AG09319 (cell line): ENCODE measurements at places on chromosomes 12 and 14.

DNA sequence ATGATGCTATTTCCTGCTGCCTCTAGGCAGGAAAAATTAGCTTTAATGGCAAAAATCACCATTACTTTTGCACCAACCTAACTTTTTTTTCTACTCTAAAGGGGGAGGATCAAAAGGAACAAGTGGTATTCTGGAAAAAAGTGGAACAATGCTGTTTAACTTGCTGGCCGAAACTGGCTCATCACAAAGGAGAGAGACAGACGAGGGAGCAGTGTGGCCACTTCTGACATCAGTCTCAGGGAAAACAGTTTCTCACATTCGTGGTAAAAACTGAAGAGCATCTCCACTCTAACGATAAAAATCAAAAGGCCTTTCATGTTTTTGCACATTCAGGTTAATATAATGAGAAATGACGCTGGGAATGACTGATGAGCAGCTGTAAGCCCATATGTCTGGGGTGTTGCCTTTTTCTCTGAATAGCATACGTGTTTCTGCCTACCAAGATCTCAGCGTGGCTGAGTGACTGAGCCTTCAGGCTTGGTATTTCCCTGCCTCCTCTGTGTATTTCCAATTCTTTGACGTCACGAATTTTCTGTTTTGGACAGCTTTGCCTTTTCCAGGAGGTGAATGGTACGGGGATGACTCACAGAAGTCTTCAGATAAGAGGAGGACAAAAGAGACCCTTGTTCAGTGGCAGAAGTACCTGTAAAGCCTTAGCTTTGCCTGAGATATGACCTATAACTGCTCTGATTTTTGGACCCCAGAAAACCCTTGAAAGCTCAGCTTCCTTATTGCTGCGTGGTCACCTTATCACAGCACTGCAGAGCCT, 358.8 kb downstream of the GLT1D1 start:
- DNase-seq, result no peak

GRCh38 chr14:26828741-26829140, 230.9 kb upstream of the NOVA1 start:
- no peak for DNase-seq

DNA sequence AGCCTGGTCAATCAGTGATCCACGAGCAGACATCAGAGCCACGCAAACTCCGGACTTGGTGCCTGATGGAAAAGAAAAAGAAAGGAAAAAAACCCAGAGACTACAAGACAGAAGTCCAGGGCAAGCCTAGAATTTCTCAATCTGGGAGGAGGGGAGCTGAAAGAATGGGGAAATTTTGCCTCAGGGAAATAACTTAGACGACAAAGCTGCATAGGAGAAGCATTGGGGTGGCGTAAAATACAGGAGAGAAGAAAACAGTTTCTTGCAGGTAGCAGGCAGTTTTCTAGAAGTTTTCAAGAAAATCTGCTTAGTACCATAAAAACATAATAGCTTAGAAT, 2.6 kb upstream of the SLC11A2 start:
- no peak for DNase-seq

- DNase-seq, result no peak
Observed at GRCh38 chr14:74637178-74637550, 25.1 kb upstream of the LTBP2 start.

DNA sequence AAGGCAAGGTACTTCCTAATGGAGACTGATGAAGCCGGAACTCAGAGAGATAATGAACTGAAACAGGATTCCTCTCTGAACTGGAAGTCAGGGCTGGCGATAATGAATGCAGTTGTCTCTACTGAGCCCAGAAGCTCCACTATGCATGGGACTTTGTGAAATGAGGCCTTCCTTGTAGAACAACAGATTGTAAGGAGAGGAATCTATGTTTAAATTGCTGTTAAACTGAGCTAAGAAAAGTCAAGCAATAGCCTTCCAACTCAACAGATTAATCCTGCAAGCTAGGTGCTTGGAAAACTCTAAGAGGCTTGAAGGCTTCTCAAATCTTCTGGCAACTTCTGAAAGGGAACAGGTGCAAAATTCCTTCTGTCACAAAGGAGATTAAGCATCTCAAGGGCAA, 119.5 kb upstream of the ARHGAP5 start:
- DNase-seq, result no peak

DNA sequence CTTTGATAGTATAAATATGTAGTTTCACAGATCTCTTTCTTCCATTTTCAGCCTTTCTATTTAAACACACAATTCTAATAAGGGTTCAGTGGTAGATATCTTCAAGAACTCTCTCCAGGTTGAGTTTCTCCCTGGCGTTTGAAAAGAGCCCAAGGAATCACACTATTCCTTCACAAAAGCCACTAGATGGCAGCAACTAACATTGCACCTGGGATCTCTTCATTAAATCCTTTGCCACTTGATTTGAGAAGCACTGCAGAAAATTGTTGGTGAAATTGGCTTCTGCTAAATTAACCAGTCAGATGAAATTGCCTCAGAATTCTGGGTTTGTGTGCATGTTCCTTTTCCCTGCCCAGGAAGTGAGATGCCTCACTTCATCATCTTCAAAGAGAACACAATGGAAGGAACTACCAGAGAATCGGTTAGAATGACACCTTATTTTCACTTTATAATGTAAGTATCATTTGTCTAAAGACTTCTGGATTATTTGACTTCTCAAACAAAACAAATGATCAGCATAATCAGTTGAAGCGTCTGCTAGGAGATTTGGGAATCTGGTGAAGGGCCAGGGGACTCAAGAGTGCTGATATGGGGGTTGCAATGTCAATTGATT, 6.8 kb downstream of the CCDC198 start:
- peak; percentile 4 for DNase-seq

- no peak for DNase-seq
Observed at GRCh38 chr14:80978403-80978802, 23.0 kb downstream of the TSHR start.

DNA sequence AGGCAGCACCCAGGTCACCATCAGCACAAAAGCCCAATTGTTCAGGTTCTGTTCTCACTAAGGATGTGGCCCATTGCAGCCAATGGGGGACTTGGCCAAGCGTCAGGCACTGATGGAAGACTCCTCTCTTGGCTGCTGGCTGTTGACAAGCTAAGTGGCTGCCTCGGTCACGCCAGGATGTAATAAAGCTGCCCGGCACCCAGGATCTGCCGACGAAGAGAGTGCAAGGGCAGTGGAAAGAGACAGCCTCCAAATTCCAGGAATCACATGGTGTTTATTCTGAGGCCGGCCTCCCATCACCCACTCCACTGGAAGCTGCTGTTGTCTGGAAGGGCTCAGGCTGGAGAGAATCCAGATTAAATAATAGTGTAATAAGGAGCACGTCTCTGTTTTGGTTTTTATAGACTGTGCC, 451.8 kb upstream of the TBX3 start:
- DNase-seq, result peak; percentile 24

GRCh38 chr12:122072031-122072970, 6.3 kb upstream of the MLXIP start:
- DNase-seq, result peak; percentile 93

- no peak for DNase-seq
Observed at GRCh38 chr12:56884421-56884820, 49.8 kb downstream of the SDR9C7 start.

- no peak for DNase-seq
Observed at GRCh38 chr12:92442782-92443181, 260.0 kb upstream of the PLEKHG7 start.

DNA sequence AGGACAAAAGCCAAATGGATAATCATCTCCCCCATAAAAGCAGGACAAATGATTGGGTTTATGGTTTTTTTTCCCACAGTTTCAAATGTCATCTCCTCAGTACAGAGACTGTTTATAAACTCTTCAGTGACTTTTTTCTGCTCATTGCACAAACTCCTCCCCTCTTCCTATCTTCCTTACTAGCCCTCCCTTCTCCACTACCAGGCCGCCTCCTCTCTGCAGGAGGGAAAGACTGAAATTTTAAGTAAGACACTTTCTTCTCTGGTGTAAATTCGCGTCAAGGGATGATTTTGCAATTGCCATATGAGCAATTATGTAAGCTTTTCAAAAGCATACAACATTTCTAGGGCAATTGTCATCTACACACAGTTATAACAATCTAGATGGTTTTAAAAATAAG, 37.0 kb downstream of the BTG1 start:
- peak; percentile 41 for DNase-seq

DNA sequence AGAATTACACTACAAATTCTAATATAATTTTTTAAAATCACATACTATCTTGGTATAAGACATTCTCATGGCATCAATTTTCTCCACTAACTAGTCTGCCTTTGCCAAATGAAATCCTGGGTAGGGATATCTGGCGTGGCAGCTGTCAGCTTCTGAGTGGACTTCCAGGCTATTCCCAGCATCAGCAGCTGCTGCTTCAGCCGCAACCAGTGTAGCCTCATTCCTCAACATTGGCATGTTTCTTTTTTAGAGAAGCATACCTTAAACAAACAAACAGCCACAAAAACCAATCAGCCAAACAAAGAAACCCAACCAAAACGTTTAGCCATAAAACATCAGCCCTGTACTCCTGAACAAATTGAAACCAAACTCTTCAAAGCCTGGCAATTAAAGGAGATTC, 235.8 kb downstream of the SSPN start:
- DNase-seq, result no peak

GRCh38 chr12:124008595-124008994, 35.6 kb downstream of the ZNF664 start:
- DNase-seq, result no peak

GRCh38 chr14:97058589-97058988, 261.4 kb downstream of the VRK1 start:
- no peak for DNase-seq
